ENCODE measurements at places on chromosomes 13 and 19. TPM values are rescaled to one million over a fixed set of nuclear protein-coding genes. Genes with fewer than 3 reads are reported as not detected.

APOC1 gene
- total RNA-seq, result 3.4 TPM

NDUFA7 gene
- 3.7 TPM for total RNA-seq

DPF1 gene
- total RNA-seq, result 35.4 TPM

IQCN gene
- 0.49 TPM for total RNA-seq

GGACT gene
- total RNA-seq, result 0.49 TPM

IGFL3 gene
- total RNA-seq, result not detected

GRIK5 gene
- 37.1 TPM for total RNA-seq

FLT3LG gene
- 0.25 TPM for total RNA-seq

GSX1 gene
- total RNA-seq, result under 0.01 TPM

LHB gene
- total RNA-seq, result not detected

ZNF567 gene
- 11.6 TPM for total RNA-seq

NLRP9 gene
- not detected for total RNA-seq

KIR3DL2 gene
- total RNA-seq, result not detected

GPR12 gene
- 38.6 TPM for total RNA-seq

LGI4 gene
- 5.2 TPM for total RNA-seq

SYCN gene
- total RNA-seq, result not detected

ZNF575 gene
- total RNA-seq, result 0.49 TPM

VSIG10L gene
- total RNA-seq, result 0.98 TPM

CALR gene
- 154 TPM for total RNA-seq

ING1 gene
- total RNA-seq, result 12.8 TPM

MBD3L2B gene
- total RNA-seq, result not detected

MEIOSIN gene
- not detected for total RNA-seq

SLC25A41 gene
- 0.98 TPM for total RNA-seq

ICAM4 gene
- total RNA-seq, result under 0.01 TPM

CHERP gene
- total RNA-seq, result 15.0 TPM
